ENCODE measurements at places on chromosomes 4 and X. TPM values are rescaled to one million over a fixed set of nuclear protein-coding genes. Genes with fewer than 3 reads are reported as not detected.

GRCh38 chr4:124943938-124944337 is 231.4 kb upstream of the ANKRD50 start:
- H3K27me3 ChIP-seq, result no peaks in the 10 kb centered on the region
- H3K36me3 ChIP-seq, result no peaks in the 10 kb centered on the region
- no peak for DNase-seq
- no peak overlapping the region for H3K4me3 ChIP-seq
- no peak overlapping the region for H3K27ac ChIP-seq

Gene CEP44
- 20.1 TPM for total RNA-seq

Gene PGAM4
- 0.55 TPM for total RNA-seq

Gene EMCN
- not detected for total RNA-seq

Gene MAGEA2B
- total RNA-seq, result not detected

DNA sequence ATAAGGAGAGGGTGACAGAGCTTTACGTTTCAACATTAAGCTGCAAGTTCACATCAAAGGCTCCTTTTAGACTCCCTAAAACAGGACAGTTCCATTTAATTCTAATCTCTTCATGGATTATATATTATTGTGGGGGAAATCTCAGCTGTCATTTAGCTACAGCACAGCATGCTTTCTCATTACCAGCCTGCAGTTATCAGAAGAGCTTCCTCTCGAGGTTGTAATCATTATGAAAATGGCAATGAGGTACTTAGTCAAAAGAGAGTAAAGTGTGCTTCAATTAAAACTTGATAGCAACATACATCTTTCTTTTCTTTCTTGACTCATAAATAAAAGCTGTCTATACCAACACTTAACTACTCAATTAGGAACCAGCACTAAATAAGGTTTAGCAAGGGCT is 896.8 kb downstream of the ADGRL3 start:
- no peak overlapping the region for H3K4me3 ChIP-seq
- no peaks in the 10 kb centered on the region for H3K36me3 ChIP-seq
- H3K27ac ChIP-seq, result no peak overlapping the region
- no peak for DNase-seq
- no peaks in the 10 kb centered on the region for H3K4me1 ChIP-seq

DNA sequence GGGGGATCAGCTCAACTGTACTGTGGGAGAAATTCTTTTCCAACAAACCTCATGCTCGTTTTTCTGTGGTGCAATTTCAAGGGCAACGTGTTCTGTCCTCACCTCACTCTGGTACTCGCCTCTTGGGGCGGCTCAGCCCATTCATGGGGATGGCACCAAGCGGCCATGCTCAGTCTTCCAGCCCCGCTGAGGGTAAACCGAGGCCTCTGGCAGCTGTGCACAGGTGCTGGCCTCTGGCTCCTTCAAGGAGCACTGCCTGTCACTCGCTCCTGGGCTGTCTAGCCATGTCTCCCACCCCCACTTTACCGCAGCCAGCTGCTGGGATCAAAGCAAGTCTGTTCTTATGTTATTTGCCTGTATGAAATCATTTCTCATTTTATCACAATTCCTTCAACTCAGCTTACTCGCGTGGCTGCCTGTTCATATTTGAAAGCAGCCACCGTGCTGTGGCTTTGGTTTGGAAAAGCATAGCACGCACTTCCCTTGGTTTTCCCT is 70.2 kb downstream of the MTMR1 start:
- no peaks in the 10 kb centered on the region for H3K27me3 ChIP-seq
- H3K4me1 ChIP-seq, result peaks cover 9% of the 10 kb centered on the region
- no peak overlapping the region for H3K27ac ChIP-seq
- no peak for DNase-seq

DNA sequence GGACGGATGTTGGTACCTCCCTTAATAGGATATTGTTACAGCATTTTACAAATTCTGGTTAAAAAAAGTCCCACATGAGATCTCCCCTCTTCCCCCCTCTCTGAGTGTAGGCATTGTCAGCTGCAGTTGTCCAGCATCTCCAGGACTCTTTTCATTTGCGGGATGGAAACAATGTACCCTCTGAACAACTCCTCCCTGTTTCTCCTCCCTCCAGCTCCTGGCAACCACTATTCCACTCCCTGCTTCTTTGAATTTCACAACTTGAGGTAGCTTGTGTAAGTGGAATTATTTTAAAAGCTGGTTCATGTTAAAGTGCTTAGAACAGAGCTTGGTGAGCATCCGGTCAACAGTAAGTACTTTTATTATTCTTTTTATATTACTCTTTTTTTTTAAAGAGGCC is 69.8 kb downstream of the TBL1X start:
- DNase-seq, result no peak
- no peak overlapping the region for H3K4me3 ChIP-seq
- H3K27me3 ChIP-seq, result no peaks in the 10 kb centered on the region
- H3K27ac ChIP-seq, result no peak overlapping the region
- H3K4me1 ChIP-seq, result peaks cover 49% of the 10 kb centered on the region
- peaks cover 12% of the 10 kb centered on the region for H3K36me3 ChIP-seq

- no peaks in the 10 kb centered on the region for H3K4me1 ChIP-seq
- peaks cover 49% of the 10 kb centered on the region for H3K27me3 ChIP-seq
- no peaks in the 10 kb centered on the region for H3K36me3 ChIP-seq
- H3K4me3 ChIP-seq, result no peak overlapping the region
- H3K27ac ChIP-seq, result no peak overlapping the region
Measured at GRCh38 chr4:18033111-18034085, 11.8 kb upstream of the LCORL start.

Gene ZNF157
- 0.75 TPM for total RNA-seq

- peaks cover 57% of the 10 kb centered on the region for H3K4me1 ChIP-seq
- H3K36me3 ChIP-seq, result peaks cover 32% of the 10 kb centered on the region
- no peaks in the 10 kb centered on the region for H3K27me3 ChIP-seq
- DNase-seq, result peak; percentile 62
Measured at GRCh38 chr4:109562457-109563239, 2.6 kb downstream of the MCUB start.

- H3K27me3 ChIP-seq, result no peaks in the 10 kb centered on the region
- no peak overlapping the region for H3K27ac ChIP-seq
- H3K4me3 ChIP-seq, result no peak overlapping the region
- H3K36me3 ChIP-seq, result peaks cover 13% of the 10 kb centered on the region
- no peak for DNase-seq
Measured at GRCh38 chrX:47900833-47901232, 64.1 kb downstream of the ZNF81 start.

GRCh38 chr4:124749421-124749820 is 36.9 kb upstream of the ANKRD50 start:
- no peak overlapping the region for H3K4me3 ChIP-seq
- H3K4me1 ChIP-seq, result no peaks in the 10 kb centered on the region
- peaks cover 4% of the 10 kb centered on the region for H3K27me3 ChIP-seq
- H3K27ac ChIP-seq, result no peak overlapping the region

DNA sequence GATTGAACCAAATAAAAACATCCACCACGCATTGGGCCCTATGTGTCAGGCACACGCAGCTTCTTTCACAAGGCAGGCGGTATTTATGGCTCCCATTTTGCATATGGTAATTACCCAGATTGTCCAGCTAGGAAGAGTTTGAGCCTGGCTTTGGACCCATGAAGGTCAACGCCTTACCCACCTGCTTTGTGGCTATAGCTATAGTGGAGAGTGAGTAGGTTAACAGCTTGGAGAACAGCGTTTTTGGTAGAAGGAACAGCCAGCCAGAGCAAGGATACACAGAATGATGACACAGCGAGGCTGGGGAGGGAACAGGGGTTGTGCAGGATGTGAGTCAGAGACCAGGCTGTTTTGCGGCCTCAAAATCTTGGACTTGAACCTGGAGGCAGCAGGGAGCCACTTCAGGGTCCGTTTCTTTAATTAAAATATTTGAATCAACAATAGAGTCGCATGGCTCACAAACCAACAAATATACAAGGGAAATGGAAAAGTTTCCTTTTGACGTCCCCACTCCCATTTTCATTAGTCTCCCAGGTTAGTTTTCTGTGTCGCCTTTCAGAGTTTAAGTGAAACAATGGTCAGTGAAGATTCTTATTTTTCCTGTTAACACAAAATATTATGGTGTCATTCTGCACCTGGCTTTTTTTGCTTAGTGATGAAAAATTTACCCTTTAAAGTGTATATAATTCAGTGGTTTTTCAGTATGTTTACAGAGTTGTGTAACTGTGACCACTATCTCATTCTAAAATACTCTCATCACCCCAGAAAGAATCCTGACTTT is 118.2 kb upstream of the STX18 start:
- DNase-seq, result no peak
- peaks cover 6% of the 10 kb centered on the region for H3K36me3 ChIP-seq
- no peaks in the 10 kb centered on the region for H3K27me3 ChIP-seq
- no peak overlapping the region for H3K27ac ChIP-seq

- H3K4me3 ChIP-seq, result peak overlapping the region; percentile 42
- peaks cover 11% of the 10 kb centered on the region for H3K4me1 ChIP-seq
- DNase-seq, result peak; percentile 88
- no peaks in the 10 kb centered on the region for H3K36me3 ChIP-seq
- H3K27me3 ChIP-seq, result peaks cover 1% of the 10 kb centered on the region
Measured at GRCh38 chr4:1055721-1056590, 44.5 kb downstream of the FGFRL1 start.

GRCh38 chr4:2948895-2949781 is 14.1 kb downstream of the NOP14 start:
- peaks cover 81% of the 10 kb centered on the region for H3K36me3 ChIP-seq
- H3K4me3 ChIP-seq, result no peak overlapping the region
- H3K27me3 ChIP-seq, result no peaks in the 10 kb centered on the region

Gene SOWAHB
- not detected for total RNA-seq

DNA sequence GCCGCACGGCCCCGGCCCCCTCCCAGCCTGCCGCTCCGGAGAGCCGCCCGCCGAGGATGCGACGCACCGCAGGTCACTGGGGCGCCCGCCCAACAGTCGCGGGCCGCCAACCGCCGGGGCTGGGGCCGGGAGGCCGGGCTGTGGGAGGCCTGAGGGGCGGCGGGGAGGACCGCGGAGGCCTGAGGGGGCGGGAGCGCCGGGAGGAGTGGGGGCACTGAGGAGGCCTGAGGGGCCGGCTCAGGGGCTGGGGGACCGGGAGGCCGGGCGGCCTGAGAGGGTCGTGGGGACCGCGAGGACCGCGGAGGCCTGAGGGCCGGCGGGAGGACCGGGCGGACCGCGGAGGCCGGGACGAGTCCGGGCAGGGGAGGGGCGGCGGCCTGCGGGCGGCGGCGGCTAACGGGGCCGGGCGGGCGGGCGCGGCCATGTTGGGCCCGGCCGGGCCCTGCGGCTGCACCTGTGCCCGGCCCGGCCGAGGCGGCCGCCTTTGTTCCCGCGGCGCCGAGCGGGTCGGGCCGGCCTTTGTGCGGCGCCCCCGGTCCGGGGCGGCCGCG is 353 bp downstream of the NSD2 start:
- peaks cover 39% of the 10 kb centered on the region for H3K4me1 ChIP-seq
- DNase-seq, result no peak
- no peaks in the 10 kb centered on the region for H3K27me3 ChIP-seq

DNA sequence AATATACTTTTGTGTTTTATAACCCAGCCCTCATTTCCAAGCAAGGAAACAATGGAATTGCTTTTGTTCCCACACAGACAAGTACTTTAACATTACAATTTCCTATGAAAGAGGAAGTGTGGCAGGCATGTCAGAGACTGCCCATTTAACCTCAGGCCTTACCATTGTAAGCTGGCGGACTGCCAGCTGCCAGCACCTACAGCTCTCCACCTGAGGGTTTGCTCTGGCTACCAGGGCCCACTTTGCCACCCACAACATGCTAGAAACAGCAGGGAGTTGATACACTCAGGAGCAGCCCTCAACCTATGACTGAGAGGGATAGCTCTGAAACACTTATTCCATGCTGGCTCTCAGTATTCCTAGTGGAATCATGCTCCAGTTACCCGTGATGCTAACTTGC is 152.3 kb upstream of the PRDX4 start:
- DNase-seq, result no peak
- no peak overlapping the region for H3K4me3 ChIP-seq
- no peaks in the 10 kb centered on the region for H3K4me1 ChIP-seq
- H3K27me3 ChIP-seq, result no peaks in the 10 kb centered on the region

- no peaks in the 10 kb centered on the region for H3K27me3 ChIP-seq
- H3K36me3 ChIP-seq, result peaks cover 2% of the 10 kb centered on the region
- peak within 1 kb of the TSS; percentile 78 for H3K27ac ChIP-seq
- H3K4me1 ChIP-seq, result peaks cover 35% of the 10 kb centered on the region
- peak within 1 kb of the TSS; percentile 89 for H3K4me3 ChIP-seq
- peak; percentile 86 for DNase-seq
Measured at GRCh38 chr4:109702950-109703663, at the start of gene CASP6. Gene CASP6 (minus strand): TSS chr4:109703445. CDS start chr4:109703395, 50 bp downstream.

DNA sequence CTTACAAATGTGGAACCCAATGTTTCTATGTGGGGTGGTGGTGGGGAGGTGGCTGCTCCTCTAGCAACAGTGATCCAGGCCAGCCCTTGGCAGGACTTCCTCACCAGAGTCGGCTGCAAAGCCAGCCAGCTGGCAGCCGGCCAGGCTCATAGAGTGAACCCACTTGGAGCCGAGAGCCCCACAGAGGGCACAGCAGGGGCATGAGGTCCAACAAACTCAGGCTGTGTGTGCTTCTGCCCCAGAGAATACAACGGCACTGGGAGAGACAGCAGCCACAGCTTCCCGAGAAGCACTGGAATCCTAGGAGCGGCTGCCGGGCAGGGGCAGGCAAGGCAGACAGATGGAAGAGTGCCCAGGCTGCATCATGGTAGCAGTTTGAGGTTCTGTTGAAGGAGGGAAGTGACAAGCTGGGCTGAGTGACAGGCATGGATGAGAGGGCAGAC is 23.5 kb upstream of the SOWAHD start:
- no peak overlapping the region for H3K27ac ChIP-seq
- H3K4me3 ChIP-seq, result no peak overlapping the region
- H3K4me1 ChIP-seq, result no peaks in the 10 kb centered on the region
- H3K27me3 ChIP-seq, result no peaks in the 10 kb centered on the region

- peak overlapping the region; percentile 88 for H3K4me3 ChIP-seq
- DNase-seq, result peak; percentile 59
Measured at GRCh38 chrX:154457491-154458115, 478 bp upstream of the PLXNA3 start.

DNA sequence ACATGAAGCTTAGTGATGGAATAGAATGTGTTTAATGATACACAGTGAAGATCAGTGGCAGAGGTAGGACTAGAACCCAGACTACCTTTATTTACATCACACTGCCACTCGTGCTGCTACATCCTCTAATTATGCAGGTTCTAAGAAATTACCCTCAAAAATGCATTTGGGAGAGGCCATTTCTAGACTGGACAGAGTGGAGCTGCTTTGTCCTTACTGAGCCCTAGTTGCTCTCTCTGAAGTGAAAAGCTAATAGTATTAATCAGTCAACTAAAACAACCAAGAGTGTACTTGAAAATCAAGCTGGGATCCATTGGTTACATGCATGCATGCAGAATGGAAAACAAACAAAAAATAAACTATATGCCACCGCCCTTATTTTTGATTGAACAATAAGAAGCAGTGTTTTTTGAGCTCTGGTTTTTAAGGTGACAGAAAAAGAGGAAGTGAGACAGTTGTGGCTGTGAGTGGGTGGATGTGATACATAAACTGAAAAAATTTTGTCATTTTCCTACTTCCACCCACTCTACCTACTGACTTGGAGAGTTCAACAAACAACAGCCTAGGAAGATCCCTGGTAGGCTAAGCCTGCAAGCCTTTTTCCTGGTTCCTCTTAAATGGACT is 6.8 kb upstream of the VSIG4 start:
- peak; percentile 62 for DNase-seq
- peaks cover 31% of the 10 kb centered on the region for H3K4me1 ChIP-seq
- no peaks in the 10 kb centered on the region for H3K36me3 ChIP-seq
- H3K27me3 ChIP-seq, result no peaks in the 10 kb centered on the region
- peak overlapping the region; percentile 66 for H3K4me3 ChIP-seq
- peak overlapping the region; percentile 99 for H3K27ac ChIP-seq
